ENCODE measurements at places on chromosomes 7 and 10.

DNA sequence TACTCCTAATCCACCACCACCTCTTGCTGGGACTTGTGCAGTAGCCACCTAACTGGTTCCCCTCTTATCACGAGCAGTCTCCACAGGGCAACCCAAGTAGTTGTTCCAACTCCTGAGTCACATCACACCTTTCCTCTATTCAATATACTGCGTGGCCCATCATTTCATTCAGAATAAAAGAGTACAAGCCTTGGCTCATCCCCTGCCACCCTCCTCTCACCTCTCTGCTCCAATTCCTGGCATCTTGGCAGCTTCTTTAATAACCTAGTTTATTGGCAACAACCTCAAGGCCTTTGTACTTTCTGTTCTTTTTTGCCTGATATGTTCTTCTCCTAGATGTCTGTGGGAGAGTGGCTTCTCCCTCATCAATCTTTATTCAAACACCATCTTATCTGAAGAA, 199.4 kb downstream of the KIAA1217 start:
- no peak for DNase-seq

- DNase-seq = no peak
These were observed 40.2 kb downstream of the C10orf105 start for GRCh38 chr10:71679425-71679824.

- no peak for DNase-seq
These were observed 376.8 kb downstream of the EXOC4 start for GRCh38 chr7:133629701-133630100.

GRCh38 chr10:94049911-94050310, 56.2 kb downstream of the PLCE1 start:
- no peak for DNase-seq

- DNase-seq = no peak
These were observed 620 bp downstream of the EPO start for GRCh38 chr7:100720671-100721504.

GRCh38 chr7:151793531-151793951, 83.4 kb downstream of the PRKAG2 start:
- no peak for DNase-seq
